Pancreas (tissue), 10 donors: ENCODE measurements at places on chromosomes 1 and 21. TPM values are rescaled to one million over a fixed set of nuclear protein-coding genes. Genes with fewer than 3 reads are reported as not detected.

DNA sequence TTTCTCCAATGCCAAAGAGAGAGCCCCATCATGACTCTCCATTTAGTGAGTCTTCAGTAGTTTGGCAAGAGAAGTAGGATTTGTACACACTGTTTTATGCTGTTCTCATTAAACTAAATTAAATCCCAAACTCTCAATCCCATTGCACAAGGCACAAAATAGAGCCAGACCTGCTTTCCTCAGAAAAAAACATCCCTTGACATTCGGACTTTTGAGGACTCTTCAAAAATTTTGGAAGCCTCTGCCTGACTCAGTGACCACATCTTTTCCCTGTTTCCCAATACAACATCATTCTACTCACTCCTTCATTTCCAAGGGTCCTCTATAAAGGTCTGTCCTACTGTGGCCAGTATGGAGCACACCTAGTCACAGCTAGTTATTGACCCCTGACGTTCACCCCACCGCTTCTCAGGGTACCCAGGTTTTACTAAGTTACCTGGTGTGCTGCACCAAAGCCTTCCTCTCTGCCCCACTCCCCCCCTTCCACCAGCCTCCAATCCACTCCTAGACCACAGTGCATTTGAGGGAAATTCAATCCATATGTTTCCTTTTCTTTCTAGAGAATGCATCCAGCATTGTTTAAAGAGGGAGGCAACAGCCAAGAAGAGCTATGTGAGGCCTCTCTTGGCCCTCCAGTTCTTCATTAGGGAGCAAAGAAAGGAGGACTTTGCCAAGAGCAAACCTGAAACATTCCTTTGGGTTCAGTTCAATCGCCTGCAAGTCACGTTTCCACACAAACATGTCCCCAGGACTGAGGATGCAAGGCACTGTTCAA lies 428.7 kb downstream of the PLPP3 start:
- DNase-seq, result no peak

GRCh38 chr1:40385437-40386358 lies 12.2 kb downstream of the SMAP2 start:
- no peak for DNase-seq

GRCh38 chr1:156842618-156843300 lies 16.2 kb downstream of the INSRR start:
- no peak for DNase-seq

DNA sequence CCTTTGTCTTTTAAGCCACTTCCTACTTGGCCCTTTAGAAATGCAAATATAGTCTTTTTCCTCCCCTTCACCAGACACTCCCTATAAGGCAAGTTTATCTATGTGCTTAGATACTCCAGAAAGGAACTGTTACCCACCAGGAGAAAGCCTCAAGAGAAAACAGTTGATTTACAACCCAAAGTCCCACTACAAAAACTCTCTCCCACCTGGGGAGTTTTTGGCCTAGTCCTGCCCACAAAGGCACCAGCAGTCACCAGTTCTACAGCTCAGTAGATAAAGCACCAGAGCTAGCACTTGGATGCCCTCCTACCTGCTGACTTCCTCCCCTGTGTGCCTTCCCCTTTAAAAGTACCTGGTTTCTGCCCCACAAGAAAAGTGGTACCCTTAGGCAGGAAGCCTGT lies 27.7 kb upstream of the HAO2 start:
- DNase-seq, result no peak

DNA sequence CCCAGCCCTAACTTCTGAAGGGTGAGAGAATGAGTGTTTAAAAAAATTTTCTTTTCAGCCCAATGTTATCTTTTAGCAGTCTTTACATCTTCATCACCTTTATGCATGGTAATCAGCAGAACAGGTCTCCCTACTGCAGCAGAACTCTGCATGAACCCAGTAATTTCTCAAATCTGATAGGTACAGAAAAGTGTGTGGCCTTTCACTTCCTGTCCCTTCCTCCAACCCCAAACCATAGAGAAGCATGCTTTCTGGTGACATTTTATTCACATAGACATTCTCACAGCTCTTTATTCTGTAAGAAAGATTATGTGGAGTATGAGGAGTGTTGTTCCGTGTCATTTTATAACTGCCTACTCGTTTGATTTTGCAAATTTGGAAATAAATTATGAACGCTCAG lies 68.6 kb downstream of the RPAP2 start:
- no peak for DNase-seq

GRCh38 chr1:12177156-12177998 lies 10.6 kb downstream of the TNFRSF1B start:
- DNase-seq, result no peak

DNA sequence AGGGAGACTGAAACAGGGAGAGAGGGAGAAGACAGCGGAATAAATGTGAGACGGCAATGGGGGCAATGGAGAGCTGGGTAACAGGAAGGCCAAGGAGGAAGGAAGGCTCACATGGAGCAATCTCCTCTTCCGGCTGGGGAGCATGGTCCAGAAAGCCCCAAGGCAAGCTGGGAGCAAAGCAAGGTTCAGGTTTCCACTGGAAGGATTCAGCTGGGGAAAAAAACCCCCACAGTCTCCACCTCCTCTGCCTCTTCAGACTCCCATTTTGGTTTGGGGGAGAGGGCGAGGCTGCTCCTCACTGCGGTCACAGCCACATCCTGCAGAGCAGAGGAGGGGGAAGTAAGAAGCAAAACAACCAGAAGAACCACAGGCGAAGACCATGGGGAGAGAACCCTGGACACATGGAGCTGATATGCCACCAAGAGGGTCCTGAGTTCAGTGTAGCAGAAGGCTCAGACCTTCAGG lies 650 bp downstream of the TNFAIP8L2 start:
- no peak for DNase-seq

GRCh38 chr1:18124977-18125376 lies 17.4 kb downstream of the IGSF21 start:
- DNase-seq, result no peak

DNA sequence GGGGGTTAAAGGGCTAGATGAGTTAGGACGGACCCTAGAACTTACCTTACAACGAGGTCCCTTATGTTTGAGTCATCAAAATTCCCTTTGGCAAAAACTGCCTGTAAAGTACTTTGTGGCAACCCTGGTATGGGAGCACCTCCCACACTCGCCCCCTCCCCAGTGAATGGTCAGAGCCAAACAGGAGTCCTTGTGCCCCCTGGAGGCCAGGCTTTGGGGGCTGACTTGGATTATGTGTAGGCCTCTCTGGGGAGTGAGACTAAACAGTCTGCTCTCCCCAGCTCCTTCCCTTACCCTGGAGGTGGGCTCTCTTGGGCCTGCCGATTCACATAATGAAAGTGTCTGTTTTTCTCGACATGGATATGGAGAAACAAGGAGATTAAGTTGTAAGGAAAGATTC lies 81.2 kb downstream of the ADCY10 start:
- DNase-seq, result no peak

GRCh38 chr1:2617971-2618470 lies 14.8 kb downstream of the MMEL1 start:
- DNase-seq, result no peak

GRCh38 chr1:53368314-53369033 lies 40.6 kb upstream of the LRP8 start:
- DNase-seq, result no peak

The ARHGAP29 gene
- total RNA-seq, result 7.5 TPM

The MYOG gene
- not detected for total RNA-seq

The OPRD1 gene
- 0.23 TPM for total RNA-seq

The C1QB gene
- 4.2 TPM for total RNA-seq

The FOXD2 gene
- total RNA-seq, result 0.04 TPM

The TENT5C gene
- 65.1 TPM for total RNA-seq

The AMY1C gene
- total RNA-seq, result 0.12 TPM

The DAB1 gene
- total RNA-seq, result 0.04 TPM
